ENCODE measurements at places on chromosomes 3 and 15.
A peak's percentile ranks its signal among the peaks of the same experiment; 100 is the strongest.

- no peak for DNase-seq
These were observed 49.4 kb downstream of the ITGB5 start for GRCh38 chr3:124837730-124838186.

- DNase-seq = peak; percentile 51
These were observed 61.0 kb downstream of the IQSEC1 start for GRCh38 chr3:13012221-13012691.

- no peak for DNase-seq
These were observed 16.3 kb upstream of the TSPAN3 start for GRCh38 chr15:77087213-77087612.

- no peak for DNase-seq
These were observed 17.1 kb downstream of the RBP1 start for GRCh38 chr3:139522421-139522820.

- no peak for DNase-seq
These were observed 1.2 kb upstream of the MME start for GRCh38 chr3:155078711-155079467.

DNA sequence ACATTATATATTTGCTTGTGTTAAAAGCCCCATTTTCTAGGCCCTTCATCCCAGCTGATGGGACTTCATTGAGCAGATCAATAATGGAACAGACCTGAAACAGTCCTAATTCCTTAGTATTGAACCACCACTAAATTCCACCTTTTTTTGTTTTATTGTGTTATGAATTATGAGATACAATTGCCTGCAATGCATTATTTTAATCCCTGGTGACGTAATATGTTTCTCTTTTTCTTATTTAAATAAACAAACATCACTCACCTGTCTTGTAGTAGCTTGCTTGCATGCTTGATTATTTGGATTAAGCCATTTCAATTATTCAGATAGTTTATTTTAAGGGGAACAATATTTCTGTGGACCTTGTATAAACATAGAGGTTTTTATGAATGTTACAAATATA lies 40.7 kb upstream of the GMNC start:
- DNase-seq = no peak
